Cortex of kidney (tissue), 1 donor: ENCODE measurements at places on chromosomes 7 and 10.

- DNase-seq: no peak
Measured at GRCh38 chr10:99484626-99485581, 47.8 kb upstream of the NKX2-3 start.

DNA sequence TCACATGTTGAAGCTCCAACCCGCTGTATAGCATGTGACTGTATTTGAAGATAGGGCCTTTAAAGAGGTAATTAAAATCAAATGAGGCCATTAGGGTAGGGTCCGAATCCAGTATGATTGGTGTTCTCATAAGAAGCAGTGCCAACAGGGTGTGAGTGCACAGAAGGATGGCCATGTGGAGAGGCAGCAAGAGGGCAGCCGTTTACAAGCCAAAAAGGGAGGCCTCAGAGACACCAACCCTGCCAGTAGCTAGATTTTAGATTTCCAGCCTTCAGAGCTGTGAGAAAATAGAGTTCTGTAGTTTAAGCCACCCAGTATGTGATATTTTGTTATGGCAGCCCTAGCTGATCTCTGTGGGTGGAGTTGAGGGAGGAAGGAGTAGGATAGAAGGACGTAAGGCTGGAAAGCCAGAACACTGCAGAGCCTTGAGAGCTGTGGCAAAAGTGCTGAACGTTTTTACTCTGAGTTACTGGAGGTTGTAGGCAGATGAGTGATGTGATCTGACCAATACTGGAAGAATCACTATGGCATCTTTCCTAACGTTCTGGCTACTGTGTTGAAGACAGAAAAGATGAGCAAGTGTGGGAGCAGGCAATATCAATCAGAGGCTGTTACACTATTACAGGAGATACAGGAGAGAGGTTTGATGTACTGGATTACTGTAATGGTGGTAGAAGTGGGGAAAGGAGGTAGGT, 334.9 kb downstream of the ELMO1 start:
- DNase-seq: no peak

- no peak for DNase-seq
Measured at GRCh38 chr7:73621168-73622063, 2.9 kb downstream of the MLXIPL start.

DNA sequence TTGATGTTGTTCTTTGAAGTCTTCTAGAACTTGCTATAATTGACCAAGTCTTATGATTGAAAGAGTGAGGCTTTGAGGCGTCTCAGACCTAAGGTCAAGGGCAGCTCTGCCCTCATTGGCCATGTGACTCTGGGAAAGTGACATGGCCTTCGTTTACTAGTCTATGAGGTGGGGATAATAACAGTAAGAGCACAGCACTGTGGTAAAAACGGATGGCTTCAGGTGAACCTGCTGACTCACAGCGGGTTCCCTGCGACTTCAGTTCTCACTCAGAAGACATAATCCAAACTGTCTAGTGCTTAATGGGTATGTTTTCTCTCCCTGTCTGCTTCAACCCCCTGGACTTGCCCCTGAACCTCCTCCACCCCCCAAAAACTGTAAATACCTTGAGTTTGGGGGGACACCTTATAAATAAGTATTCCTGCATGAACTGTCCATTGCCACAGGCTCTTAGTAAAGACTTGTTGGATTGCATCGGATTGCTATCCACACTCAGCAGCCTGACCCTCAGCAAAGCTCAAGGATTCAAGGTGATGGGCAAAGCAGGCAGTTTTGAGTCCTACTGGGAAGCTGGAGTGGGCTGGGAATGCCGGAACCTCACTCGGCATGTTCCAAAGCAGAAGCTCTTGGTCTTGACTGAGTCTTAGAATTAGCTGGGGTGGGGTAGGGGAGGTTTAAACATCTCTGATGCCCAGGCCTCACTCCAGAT, 304.6 kb downstream of the KLF6 start:
- no peak for DNase-seq

- no peak for DNase-seq
Measured at GRCh38 chr10:79226391-79227245, 120.7 kb upstream of the PPIF start.

- no peak for DNase-seq
Measured at GRCh38 chr7:64619705-64620104, 46.2 kb upstream of the ZNF107 start.

DNA sequence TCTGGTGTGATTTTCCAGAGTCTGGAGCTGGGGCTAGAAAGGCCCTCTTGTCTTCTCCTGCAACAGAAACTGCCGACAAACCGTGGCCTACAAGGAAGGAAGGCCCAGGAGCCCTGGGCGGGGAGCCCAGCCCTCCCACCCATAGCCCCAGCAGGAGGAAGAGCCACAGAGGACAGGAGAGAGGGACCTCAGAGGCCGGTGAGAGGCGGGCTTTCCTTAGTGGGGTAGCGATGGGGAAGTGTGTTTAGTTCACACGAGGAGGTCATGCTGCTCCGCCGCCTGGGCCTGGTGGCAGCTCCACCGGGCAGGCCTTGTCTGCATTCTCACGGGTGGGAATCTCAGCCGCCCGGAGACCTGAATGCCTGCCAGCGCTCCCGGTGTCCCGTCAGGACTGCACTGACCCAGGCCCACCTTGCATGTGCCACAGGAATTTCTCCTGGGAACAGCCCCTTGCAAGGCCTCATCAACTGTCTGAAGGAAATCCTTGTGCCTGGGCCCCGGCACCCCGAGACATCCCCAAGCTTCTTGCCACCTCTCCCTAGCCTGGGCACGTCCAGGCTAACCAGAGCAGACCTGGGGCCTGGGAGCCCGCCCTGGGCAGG, 50.9 kb downstream of the ZNF467 start:
- DNase-seq: no peak

- DNase-seq: no peak
Measured at GRCh38 chr7:158495786-158496185, 91.8 kb downstream of the PTPRN2 start.
